Fibroblast of lung (primary cell): ENCODE measurements at places on chromosomes 16 and 17. TPM values are rescaled to one million over a fixed set of nuclear protein-coding genes. Genes with fewer than 3 reads are reported as not detected.

GRCh38 chr17:50397919-50398285 is 579 bp upstream of the LRRC59 start:
- H3K27me3 ChIP-seq, result no peaks in the 10 kb centered on the region
- peaks cover 17% of the 10 kb centered on the region for H3K36me3 ChIP-seq
- H3K4me1 ChIP-seq, result peaks cover 7% of the 10 kb centered on the region
- no peak overlapping the region for H3K4me3 ChIP-seq

GRCh38 chr17:48134912-48135480 is 27.4 kb downstream of the SNX11 start:
- H3K36me3 ChIP-seq, result no peaks in the 10 kb centered on the region
- H3K4me3 ChIP-seq, result no peak overlapping the region
- no peaks in the 10 kb centered on the region for H3K4me1 ChIP-seq
- no peak for DNase-seq
- H3K27ac ChIP-seq, result no peak overlapping the region
- H3K27me3 ChIP-seq, result peaks cover 10% of the 10 kb centered on the region

The LRRC46 gene
- under 0.01 TPM in 2 replicates for total RNA-seq

- no peaks in the 10 kb centered on the region for H3K36me3 ChIP-seq
- no peaks in the 10 kb centered on the region for H3K4me1 ChIP-seq
- H3K27ac ChIP-seq, result no peak overlapping the region
Measured at GRCh38 chr17:46796956-46797530, 21.4 kb downstream of the WNT3 start.

The MYO15A gene
- 0.77 and 2.0 TPM in 2 replicates for total RNA-seq

The CACNA1G gene
- 0.26 and 0.99 TPM in 2 replicates for total RNA-seq

The NECAB2 gene
- total RNA-seq, result under 0.01 and 0.17 TPM in 2 replicates

GRCh38 chr16:57358527-57359095 is at the start of gene CCL22:
Gene CCL22 (plus strand): TSS chr16:57358783. CDS start chr16:57358817, 34 bp downstream.
- no peak for DNase-seq
- H3K27me3 ChIP-seq, result no peaks in the 10 kb centered on the region
- no peaks in the 10 kb centered on the region for H3K4me1 ChIP-seq

The CBX4 gene
- 11.0 and 13.4 TPM in 2 replicates for total RNA-seq

GRCh38 chr17:82489851-82490511 is 29.6 kb upstream of the FOXK2 start:
- no peaks in the 10 kb centered on the region for H3K27me3 ChIP-seq
- H3K4me3 ChIP-seq, result no peak overlapping the region
- peaks cover 8% of the 10 kb centered on the region for H3K4me1 ChIP-seq
- DNase-seq, result no peak
- H3K36me3 ChIP-seq, result peaks cover 10% of the 10 kb centered on the region
- H3K27ac ChIP-seq, result no peak overlapping the region

The BAIAP3 gene
- 0.26 and 0.83 TPM in 2 replicates for total RNA-seq

DNA sequence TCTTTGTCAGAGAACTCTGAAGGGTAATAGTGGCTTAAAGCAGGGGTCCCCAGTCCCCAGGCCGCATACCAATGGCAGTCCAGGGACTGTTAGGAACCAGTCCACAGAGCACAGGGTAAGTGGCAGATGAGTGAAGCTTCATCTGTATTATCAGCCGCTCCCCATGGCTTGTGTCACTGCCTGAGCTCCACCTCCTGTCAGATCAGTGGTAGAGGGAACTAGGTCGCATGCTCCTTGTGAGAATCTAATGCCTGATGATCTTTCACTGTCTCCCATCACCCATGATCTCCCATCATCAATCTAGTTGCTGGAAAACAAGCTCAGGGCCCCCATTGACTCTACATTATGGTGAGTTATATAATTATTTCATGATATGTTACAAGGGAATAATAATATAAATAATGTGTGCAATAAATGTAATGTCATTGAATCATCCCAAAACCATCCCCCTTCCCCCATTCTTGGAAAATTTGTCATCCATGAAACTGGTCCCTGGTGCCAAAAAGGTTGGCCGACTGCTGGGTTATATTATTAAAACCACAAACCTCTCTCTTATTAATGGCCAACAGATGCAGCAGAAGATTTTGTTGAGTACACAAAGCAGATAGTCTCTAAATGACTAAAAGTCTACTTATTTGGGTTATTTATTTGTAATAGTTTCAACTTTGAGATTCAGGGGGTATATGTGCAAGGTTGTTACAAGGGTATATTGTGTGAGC is 782.7 kb downstream of the CDH11 start:
- H3K4me3 ChIP-seq, result no peak overlapping the region
- no peaks in the 10 kb centered on the region for H3K27me3 ChIP-seq
- no peaks in the 10 kb centered on the region for H3K4me1 ChIP-seq
- H3K27ac ChIP-seq, result no peak overlapping the region
- no peaks in the 10 kb centered on the region for H3K36me3 ChIP-seq
- peak; percentile 84 for DNase-seq

DNA sequence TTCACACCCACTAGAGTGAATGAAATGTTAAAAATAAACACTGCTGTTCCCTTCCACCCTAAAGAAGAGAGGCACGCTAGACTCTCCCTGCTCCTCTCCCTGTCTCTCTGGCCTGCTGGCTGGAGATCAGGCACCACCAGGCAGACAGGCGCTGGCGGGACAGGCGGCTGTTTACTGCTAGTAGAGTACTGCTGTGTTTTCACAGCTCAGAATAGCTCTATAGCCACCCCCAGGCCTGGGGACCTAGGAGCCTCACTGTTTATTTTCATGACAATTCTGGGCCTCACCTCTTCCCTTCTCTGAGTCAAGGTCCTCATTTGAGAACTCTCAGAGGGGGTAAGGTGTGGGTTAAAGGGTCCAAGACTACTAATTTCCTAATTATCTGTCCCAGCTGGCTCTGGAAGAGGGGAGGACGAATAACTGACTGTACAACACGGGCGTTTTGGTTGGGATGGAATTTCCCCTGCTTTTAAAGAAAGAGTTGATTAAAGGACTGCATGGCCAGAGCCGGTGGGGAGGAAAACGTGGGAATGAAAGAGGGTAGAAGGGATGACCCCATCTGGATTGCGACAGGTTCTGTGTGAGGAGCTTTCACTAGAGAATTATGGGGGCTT is 9.0 kb upstream of the G6PC1 start:
- no peak overlapping the region for H3K4me3 ChIP-seq
- no peak overlapping the region for H3K27ac ChIP-seq
- peaks cover 4% of the 10 kb centered on the region for H3K27me3 ChIP-seq
- peak; percentile 32 for DNase-seq

DNA sequence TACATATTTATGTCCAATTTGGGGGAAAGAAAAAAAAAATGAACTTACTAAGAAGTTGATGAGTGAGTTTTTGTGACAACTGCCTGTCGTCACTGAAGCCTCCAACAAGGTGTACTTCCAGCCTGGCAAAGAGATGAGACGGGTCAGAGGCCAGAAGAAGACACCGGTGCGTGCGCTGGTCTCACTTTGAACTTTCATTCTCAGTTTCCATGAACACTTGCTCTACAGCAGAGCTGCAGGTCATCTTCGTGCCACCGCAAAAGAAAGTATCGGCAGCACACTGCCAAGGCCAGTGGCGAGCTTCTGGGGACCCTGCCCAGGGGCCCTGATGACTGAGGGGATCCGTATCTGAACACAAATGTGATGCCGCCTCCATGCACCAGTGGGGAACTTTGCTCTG is 11.6 kb downstream of the NTAN1 start:
- H3K36me3 ChIP-seq, result peaks cover 11% of the 10 kb centered on the region
- DNase-seq, result no peak
- H3K4me3 ChIP-seq, result no peak overlapping the region
- no peak overlapping the region for H3K27ac ChIP-seq
- no peaks in the 10 kb centered on the region for H3K27me3 ChIP-seq

The ACSM2A gene
- not detected in 2 replicates for total RNA-seq

The SRCAP gene
- total RNA-seq, result 11.3 and 14.2 TPM in 2 replicates

The PDIA2 gene
- 0.33 TPM in 1 of 2 replicates, not detected in the other for total RNA-seq

The RAB40C gene
- total RNA-seq, result 9.8 and 11.6 TPM in 2 replicates

DNA sequence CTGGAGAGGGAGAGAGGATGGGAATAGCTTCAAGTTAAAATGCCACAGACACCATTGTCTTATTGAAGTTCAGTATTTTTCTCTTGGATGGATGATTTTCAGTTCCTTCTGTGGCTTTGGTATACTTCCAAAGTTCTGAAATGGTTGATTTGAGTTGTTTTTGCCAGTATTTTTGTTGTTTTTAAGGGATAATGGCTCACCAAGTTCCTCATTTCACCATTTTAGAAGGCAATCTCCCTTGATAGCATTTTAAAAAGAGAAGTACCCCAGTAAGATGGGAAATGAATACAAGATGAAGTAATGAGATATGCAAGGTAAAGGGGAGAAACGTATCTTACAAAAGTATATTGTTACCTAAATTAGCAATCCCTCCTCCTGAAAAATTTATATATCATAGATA is 18.5 kb upstream of the SPDYE4 start:
- no peak overlapping the region for H3K27ac ChIP-seq
- DNase-seq, result no peak
- no peaks in the 10 kb centered on the region for H3K36me3 ChIP-seq
- H3K4me3 ChIP-seq, result no peak overlapping the region
- no peaks in the 10 kb centered on the region for H3K4me1 ChIP-seq

- no peaks in the 10 kb centered on the region for H3K27me3 ChIP-seq
- DNase-seq, result no peak
- no peak overlapping the region for H3K4me3 ChIP-seq
- H3K27ac ChIP-seq, result no peak overlapping the region
Measured at GRCh38 chr16:19497176-19497575, 24.7 kb downstream of the GDE1 start.

GRCh38 chr17:68777243-68777855 is 176.2 kb upstream of the FAM20A start:
- no peaks in the 10 kb centered on the region for H3K36me3 ChIP-seq
- no peak overlapping the region for H3K4me3 ChIP-seq
- DNase-seq, result peak; percentile 87

The TMEM204 gene
- total RNA-seq, result 10.3 and 12.4 TPM in 2 replicates

The TOM1L1 gene
- 23.1 and 34.7 TPM in 2 replicates for total RNA-seq

DNA sequence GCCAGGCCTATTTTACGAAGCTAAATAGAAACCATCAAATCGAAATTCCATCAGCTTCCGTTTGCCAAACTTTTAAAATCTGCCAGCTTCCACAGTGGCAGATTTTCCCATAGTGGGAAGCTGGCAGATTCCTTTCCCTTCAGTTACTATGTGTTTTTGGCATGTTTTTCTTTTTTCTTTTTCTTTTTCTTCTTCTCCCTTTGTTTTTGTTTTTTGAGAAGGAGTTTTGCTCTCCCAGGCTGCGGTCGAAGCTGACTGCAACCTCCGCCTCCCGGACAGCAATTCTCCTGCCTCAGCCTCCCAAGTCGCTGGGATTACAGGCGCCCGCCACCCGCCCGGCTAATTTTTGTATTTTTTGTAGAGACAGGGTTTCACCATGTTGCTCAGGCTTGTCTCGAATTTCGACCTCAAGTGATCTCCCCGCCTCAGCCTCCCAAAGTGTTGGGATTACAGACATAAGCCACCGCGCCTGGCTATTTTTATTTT is 684 bp upstream of the CWC25 start:
- peak overlapping the region; percentile 99 for H3K4me3 ChIP-seq
- peaks cover 3% of the 10 kb centered on the region for H3K36me3 ChIP-seq
- no peak for DNase-seq
- no peaks in the 10 kb centered on the region for H3K4me1 ChIP-seq
- peak overlapping the region; percentile 99 for H3K27ac ChIP-seq

- H3K4me1 ChIP-seq, result peaks cover 2% of the 10 kb centered on the region
- no peaks in the 10 kb centered on the region for H3K27me3 ChIP-seq
- no peak for DNase-seq
- no peak overlapping the region for H3K4me3 ChIP-seq
- no peak overlapping the region for H3K27ac ChIP-seq
Measured at GRCh38 chr16:47523342-47524006, 62.3 kb downstream of the PHKB start.
